Tibial nerve (tissue), 4 donors: ENCODE measurements at places on chromosomes 6 and 20. TPM values are rescaled to one million over a fixed set of nuclear protein-coding genes. Genes with fewer than 3 reads are reported as not detected.

The BTBD9 gene
- 23.9 TPM for total RNA-seq

The PTGIS gene
- 31.5 TPM for total RNA-seq

The HLA-DRB5 gene
- total RNA-seq = 5.1 TPM

The NHSL1 gene
- total RNA-seq = 8.6 TPM

The C20orf144 gene
- not detected for total RNA-seq
